ENCODE measurements at places on chromosomes 4 and X.
A peak's percentile ranks its signal among the peaks of the same experiment; 100 is the strongest.

DNA sequence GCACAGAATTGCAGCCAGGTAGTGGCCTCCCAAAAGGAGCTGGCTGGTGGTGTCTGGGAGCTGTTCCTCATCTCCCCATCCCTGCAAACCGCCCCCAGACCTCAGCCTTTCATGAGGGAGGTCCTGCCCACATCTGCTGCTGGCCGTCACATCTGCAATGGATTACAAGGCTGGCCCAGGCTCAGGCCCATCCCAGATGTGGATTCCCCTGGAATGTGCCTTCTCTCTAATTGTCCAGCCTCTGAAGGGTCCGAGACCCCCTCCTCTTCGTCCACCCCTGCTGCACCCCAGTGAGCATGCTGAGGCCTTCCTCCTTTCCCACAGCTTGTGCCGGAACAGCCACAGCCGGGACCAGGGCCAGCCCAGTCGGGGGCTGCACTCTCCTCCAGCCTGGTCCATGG is 115.0 kb upstream of the NALF2 start:
- no peak for DNase-seq

GRCh38 chr4:165621983-165622382 is 243.2 kb downstream of the CPE start:
- no peak for DNase-seq

DNA sequence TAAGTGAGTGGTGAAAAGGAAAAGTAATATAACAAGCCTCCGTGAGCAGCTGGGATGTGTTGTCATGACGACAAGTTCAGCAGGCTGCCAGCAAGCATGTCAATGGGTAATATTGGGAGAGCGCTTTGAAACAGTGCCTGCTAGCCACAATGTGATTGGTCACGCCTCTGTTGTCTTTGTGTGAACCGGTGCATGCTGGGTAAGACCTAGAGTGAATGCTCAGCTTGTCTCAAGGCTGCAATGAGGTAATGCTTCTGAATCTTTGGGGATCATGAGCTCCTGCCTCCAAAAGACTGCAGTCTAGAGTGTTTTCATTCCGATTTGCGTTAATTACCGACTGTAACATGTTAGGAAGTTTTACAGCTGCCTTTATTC is 54.9 kb downstream of the STOX2 start:
- peak; percentile 58 for DNase-seq

GRCh38 chr4:10212901-10213300 is 96.3 kb upstream of the WDR1 start:
- DNase-seq, result no peak

GRCh38 chr4:72641611-72642010 is 72.6 kb upstream of the ADAMTS3 start:
- no peak for DNase-seq

DNA sequence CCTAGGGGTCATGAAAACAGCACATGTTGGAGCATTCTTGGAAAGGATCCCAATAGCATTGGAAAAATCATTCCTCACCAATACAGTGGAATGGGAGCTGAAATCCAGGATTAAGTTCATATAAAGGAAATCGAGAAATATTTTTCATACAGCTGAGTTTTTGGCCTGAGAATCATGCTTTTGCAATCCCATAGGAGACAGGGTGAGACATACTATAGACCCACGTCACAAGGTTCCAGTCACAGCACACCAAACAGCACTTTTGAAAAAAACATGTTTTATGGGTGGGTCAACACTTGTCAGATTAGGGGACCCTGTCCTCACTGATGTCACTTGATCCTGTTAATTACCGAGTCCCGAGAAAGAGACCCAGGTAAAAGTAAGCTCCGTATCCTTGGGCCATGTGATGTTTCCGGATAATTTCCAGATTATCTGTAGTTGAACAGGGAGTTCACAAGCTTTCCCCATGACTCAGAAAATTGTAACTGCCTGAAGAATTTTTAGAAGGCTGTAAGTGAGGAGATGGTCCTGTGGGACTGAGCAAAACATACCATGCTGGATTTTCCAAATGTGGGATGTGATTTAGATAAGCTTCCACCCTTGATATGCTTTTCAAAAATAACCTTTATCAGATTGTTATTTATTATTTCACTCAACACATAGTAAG is 80.9 kb upstream of the TLR3 start:
- DNase-seq, result no peak

GRCh38 chrX:63739885-63740284 is 45.1 kb downstream of the ARHGEF9 start:
- no peak for DNase-seq

DNA sequence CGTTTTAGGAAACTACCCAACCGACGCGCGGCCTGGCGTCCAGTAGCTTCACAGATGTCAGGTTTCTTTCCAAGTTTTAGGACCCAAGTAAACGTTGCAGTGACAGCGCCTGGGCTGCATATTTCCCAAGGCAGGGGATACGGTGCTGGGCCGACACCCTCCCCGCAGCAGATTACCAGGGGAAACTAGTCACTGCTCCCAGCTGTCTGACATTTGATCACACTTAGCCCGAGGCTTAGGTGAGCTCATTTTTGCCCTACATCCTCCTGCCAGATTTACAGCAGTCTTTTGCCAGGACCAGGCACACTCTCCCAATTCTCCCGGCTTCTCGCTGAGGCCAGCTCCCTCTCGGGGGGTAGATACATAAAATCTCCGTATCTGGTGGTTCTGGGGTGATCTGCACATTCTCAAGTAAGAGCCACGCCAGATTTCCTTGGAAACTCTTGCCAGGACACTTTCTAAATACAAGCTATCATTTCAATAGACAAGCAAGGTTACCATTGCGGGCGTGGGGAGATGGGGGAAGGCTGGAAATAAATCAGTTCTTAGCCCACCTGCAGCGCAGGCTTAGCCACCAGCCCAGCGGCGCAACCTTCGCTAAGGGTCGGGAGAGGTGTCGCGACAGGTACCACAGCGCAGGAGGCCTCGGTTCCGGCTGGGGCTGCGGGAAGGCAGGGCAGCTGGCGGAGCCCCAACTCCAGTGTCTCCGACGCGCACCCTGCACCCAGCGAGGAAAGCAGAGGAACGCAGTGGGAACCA is 2.5 kb upstream of the SOX3 start:
- DNase-seq, result no peak

GRCh38 chrX:50579955-50580354 is 109.3 kb upstream of the DGKK start:
- DNase-seq, result peak; percentile 13

DNA sequence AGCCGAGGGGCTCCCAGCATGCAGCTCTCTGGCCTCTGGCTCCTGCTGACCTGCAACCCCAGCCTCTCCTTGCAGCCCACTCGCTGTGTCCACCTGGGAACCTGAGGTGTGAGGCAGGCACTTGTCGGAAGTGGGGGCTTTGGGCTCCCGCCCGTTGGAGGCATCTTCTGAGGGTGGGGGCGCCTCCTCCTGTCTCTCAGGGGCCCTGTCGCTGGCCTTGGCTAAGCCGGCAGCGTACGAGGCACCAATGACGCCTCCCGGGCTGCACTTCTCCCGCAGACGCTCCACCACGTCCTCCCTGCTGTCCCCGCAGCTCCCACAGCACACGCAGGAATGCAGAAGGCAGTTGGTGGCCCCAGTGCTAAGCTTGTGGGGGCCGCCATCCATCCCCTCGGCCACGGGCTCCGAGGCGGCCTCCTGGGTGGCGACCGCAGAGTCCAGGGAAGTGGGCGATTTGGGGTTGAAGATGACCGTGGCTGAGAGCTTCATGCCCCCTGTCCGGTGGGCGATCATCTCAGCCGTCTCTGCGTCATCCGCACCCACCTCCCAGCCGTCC is 42.5 kb upstream of the MXD4 start:
- no peak for DNase-seq

- peak; percentile 43 for DNase-seq
Measured at GRCh38 chrX:153538424-153538823, 21.0 kb downstream of the ATP2B3 start.

DNA sequence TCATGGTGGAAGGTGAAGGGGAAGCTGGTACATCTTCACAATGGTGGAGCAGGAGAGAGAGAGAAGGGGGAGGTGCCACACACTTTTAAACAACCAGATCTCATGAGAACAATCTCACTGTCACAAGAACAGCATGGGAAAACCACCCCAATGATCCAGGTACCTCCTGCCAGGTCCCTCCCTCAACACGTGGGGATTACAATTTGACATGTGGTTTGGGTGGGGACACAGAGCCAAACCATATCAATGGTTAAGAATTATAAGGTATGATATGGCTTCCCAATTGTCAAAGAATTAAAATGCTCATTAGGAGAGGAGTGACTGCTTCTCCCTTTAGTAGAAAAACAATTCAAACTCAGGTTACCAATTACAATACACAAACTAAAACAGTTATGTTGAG is 143.3 kb downstream of the PDLIM5 start:
- no peak for DNase-seq

- DNase-seq, result no peak
Measured at GRCh38 chrX:94914235-94914634, 1240.2 kb downstream of the FAM133A start.

- no peak for DNase-seq
Measured at GRCh38 chrX:7223271-7223670, 75.3 kb upstream of the PUDP start.

GRCh38 chrX:38357747-38358673 is 5.6 kb downstream of the OTC start:
- no peak for DNase-seq

- DNase-seq, result no peak
Measured at GRCh38 chr4:11912886-11913285, 484.2 kb upstream of the HS3ST1 start.

- DNase-seq, result peak; percentile 24
Measured at GRCh38 chr4:84968925-84969324, 2.4 kb upstream of the WDFY3 start.

- DNase-seq, result no peak
Measured at GRCh38 chr4:151238477-151238876, 38.5 kb upstream of the PRSS48 start.

- DNase-seq, result no peak
Measured at GRCh38 chrX:107851215-107851614, 25.5 kb downstream of the MID2 start.

DNA sequence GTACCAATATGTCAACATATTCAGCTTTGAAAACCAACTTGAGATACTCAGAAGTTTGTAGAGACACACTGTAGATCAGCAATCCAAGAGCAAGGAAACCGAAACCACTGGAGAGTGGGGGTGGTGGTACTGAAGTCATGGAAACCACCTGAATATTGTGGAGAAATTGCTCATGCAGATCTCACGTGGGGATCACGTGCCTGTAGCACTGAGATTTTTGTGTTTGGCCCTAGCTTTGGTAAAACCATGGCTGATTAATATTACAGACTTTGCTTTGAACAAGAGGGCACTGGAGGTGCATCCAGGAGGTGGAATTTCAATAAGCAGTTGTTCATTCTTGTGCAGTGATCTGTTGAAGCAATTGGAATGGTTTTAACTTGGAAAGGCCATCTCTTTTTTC is 47.2 kb downstream of the GBA3 start:
- DNase-seq, result no peak

- no peak for DNase-seq
Measured at GRCh38 chrX:69282893-69283690, 117.8 kb upstream of the PJA1 start.

GRCh38 chr4:139076016-139076744 is 60.6 kb downstream of the NOCT start:
- DNase-seq, result no peak

- DNase-seq, result no peak
Measured at GRCh38 chr4:73723928-73724327, 16.4 kb upstream of the CXCL8 start.

DNA sequence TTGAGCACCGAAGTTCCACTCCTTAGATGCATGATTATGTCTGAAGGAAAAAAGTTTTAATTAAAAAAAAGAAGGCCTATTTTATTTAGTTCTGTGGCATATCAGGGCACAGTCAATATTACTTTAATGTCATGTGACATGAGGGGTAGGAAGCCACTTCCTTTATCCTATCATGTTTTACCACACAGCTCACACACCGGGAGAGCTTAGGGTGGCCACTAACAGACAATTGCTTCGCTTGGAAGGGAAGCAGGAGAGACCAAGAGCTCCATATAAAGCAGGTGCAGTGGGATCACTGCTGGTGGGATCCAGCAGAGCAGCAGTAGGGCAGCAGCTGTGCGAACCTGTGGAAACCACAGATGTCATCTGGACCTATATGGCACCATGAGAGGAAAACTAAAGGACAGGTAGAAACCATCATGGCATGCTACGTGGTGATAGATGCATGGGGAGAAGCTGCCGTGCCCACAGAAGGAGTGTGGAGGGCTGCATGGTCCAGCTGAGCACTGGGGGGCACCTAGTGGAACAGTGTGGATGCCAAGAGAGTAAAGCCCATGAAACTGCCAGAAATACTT is 52.0 kb downstream of the DTHD1 start:
- no peak for DNase-seq

DNA sequence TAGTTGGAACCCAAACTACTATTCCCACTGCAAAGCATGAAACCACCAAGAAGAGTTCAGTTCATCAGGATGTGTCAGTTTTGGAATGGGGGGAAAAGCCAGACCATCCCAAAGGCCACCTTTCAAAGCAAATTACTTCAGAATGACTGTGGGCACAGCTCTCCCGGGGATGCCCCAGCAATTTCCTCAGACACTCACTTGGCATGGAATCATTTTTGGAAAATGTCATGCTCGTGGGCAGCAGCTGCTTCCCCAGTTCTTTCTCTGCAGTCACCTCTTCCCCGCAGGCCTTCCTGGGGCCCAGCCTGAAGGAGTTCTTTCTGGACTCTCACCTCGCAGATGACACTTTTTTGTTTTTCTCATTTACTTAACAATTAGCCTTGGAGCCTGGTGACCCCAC is 350.3 kb downstream of the NR3C2 start:
- DNase-seq, result no peak

DNA sequence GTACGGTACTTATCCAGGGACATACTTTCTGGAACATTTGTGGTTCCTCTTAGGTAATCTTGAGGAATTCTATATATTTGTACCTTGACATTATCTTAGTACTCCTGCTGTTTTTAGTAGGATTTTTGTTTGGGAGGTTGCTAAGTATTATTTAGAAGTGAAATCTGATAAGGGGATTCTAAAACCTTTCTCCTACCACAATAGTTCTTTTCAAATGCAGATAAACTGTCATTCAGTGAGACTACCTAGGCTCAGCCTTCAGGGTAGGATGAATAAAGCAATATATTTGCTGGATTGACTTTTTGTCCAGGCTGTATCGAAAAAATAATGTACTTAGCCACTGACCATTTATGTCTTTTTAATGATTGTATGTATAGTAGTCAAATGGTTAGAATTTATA is 25.4 kb downstream of the DIAPH2 start:
- DNase-seq, result no peak

DNA sequence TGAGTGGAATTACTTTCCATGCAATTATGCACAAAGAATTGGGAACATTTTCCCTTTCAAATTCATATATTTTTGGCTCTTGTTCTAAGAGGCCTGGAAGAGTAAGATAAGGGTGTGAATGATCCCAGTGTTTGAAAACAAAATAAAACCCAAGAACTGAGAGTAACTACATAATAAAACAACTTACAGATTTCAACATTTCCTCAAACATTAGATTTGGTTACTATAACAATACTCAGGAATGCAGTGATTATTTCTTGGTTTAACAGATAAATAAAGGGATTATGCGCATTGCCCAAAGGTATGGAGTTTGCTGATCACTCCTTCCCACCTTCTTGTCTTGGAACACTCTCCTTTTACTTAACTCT is 292.5 kb downstream of the CAMK2D start:
- no peak for DNase-seq
